ENCODE measurements at places on chromosomes 11 and 22.
A peak's percentile ranks its signal among the peaks of the same experiment; 100 is the strongest.

GRCh38 chr11:11579012-11579988 is 42.5 kb downstream of the GALNT18 start:
- peak; percentile 35 for DNase-seq

- no peak for DNase-seq
Measured at GRCh38 chr22:27212102-27212501, 554.7 kb downstream of the MIAT start.

GRCh38 chr22:23146478-23147205 is 1.4 kb downstream of the RAB36 start:
- no peak for DNase-seq

- DNase-seq = peak; percentile 40
Measured at GRCh38 chr11:2561696-2562581, 117.1 kb downstream of the KCNQ1 start.

GRCh38 chr22:27578937-27579617 is 222.5 kb downstream of the MN1 start:
- no peak for DNase-seq

DNA sequence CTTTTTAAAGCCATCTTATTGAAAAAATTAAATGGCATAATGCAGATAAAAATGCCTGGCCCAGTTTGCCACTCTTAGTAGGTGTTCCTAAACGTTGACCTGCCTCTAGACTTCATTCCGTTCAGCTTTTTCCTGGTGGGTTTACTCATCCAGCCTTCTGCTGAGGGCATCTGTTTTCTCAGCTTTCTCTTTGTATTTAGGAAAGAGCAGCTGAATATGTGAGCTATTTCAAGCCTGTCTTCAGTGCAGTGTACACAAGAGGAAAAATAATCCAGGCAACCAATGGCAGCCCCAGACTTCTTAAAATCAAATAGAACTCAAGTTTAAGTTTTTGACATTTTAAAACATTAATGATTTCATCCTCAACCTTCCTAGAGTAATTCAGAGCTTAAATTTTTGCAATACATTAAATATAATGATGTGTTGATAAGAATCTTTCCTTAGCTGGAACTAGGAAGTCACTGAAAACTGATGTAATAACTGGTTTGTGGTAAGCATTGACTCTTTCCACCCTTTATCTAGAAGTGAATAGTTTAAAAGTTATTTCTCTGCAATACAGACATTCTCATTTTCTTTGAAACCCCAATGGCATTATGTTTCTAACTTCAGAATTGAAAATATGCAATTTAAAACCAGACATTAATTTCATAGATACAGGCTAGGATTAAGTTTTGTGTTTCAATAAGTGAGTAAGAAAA is 165.4 kb downstream of the AASDHPPT start:
- no peak for DNase-seq

DNA sequence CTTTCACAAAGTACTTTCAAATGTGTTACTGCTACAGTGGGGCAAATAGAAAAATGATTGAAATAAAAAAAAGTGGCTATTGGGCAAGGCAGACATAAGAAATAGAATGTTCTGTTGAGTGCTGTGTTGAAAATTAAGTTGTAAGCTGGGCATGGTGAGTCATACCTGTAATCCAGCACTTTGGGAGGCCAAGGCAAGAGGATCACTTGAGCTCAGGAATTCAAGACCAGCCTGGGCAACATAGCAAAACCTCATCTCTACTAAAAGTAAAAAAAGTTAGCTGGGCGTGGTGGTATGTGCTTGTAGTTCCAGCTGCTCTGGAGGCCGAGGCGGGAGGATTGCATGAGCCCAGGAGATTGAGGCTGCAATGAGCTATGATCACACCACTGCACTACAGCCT is 26.9 kb upstream of the LDHA start:
- DNase-seq = no peak

- no peak for DNase-seq
Measured at GRCh38 chr22:17717708-17718107, 56.6 kb downstream of the BID start.

DNA sequence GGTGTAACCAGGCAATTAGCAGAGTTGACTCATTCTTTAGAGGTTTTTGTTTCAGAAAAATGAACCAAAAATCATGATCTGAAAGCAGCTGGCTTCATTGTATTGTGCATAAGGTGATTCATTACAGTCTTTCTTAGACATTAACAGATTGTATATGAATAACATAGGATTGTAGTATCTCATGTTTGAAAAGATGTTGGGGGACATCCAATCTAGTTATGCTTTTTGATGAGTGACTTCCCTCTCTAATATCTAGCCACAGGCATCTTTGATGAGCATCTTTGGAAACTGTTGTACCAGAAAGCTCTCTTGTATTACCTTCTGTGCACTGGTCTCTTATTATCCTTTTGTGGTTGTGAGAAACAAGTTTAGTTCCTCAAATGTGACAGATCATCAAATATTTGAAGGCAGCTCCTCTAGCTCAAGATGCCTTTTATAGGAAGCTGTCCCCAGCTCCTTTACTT is 8.3 kb downstream of the GRK3 start:
- DNase-seq = no peak

- peak; percentile 71 for DNase-seq
Measured at GRCh38 chr11:64516226-64516625, 74.8 kb upstream of the SLC22A12 start.

DNA sequence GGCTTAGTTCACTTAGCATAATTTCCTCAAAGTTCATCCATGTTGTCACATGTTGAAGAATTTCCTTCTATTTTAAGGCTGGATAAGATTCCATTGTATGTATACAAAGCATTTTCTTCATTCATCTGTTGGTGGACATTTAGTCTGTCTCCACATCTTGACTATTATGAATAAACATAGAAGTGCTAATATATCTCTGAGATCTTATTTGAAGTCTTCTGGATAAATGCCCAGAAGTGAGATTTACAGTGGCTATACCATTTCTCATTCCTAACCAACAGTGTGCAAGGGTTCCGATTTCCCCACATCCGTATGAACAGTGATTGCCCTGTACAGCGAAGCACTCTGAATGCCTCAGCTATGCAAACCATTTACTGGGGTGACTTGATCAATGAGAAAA is 6.6 kb upstream of the ZFTA start:
- no peak for DNase-seq

- DNase-seq = no peak
Measured at GRCh38 chr11:107957109-107957588, 28.9 kb downstream of the RAB39A start.

DNA sequence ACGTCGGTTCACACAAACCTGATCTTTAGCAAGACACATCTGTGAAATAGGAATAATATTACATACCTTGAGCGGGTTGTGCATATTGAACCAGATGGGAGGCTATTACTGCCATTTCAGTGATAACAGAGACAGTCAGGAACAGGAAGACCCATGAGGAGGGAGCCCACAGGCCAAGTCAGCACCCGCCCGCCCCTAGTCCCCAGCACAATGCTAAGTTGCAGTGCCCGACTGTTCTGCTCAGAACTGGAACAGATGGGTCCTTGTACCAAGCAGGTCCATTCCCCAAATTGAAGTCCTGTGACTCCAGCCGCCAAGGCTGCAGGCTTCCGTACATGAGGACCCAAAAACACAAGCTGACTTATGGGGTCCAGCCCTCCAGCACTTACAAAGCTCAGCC is 9.3 kb downstream of the CXCR5 start:
- no peak for DNase-seq

DNA sequence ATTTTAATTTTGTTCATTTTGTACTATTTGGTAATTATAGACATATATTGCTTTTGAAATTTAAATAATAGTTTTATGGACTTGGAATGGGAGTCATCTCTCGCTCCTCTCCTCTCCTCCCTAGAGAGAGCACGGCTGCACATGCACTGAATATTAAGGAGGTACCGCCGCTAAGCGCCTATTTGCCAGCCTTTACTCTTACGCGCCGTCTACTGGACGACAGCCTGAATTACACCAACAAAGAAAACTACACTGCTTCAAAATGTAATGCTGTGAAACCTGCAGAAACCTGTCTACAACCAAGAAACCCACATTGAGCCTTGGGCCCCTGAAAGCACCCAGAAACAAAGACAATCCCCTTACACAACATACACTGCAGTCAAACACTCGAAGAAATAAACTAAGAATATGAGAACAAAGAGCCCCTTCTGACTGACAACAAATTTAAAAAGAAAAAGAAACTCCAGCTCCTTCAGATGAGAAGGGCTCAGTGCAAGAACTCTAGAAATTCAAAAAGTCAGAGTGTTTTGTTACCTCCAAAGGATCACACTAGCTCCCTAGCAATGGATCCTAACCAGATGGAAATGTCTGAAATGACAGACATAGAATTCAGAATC is 737.2 kb downstream of the LRRC4C start:
- DNase-seq = peak; percentile 85

- DNase-seq = no peak
Measured at GRCh38 chr11:86101493-86101892, 32.6 kb upstream of the PICALM start.

DNA sequence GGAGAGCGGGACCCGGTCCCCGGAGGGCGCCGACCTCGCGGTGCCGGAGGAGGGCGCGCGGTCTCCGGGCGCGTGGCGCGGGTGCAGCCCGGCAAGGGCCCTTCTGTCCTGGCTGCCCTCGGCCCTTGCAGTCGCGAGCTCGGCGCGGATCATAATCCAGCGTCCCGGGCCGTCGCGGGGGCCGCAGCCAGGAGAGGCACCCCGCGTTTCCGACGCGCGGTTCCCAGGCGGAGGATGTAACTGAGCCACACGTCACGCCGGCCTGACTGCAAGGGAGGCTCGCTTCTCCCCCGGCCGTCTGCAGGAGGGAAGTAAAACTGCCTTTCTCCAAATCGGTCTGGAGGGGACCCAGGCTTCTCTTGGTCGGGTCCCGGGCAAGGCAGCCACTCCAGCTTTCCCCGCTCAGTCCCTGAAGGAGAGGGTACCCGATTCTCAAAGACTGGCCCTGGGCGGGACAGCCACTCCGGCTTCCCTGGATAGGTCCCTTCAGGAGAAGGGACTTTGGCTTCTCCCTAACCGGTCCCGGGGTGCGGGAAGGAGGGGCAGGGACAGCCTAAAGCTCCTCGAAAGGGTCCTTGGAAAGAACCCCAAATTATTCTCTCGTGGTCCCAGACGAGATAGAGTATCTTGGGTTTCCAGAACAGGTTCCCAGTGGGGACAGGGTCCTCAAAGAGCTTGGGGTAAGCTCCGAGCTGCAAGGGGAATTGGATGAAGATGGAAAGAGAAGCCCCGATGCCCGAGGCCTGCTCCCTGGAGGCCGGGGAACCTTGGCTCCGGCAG is 836 bp downstream of the SPON1 start:
- DNase-seq = peak; percentile 82

DNA sequence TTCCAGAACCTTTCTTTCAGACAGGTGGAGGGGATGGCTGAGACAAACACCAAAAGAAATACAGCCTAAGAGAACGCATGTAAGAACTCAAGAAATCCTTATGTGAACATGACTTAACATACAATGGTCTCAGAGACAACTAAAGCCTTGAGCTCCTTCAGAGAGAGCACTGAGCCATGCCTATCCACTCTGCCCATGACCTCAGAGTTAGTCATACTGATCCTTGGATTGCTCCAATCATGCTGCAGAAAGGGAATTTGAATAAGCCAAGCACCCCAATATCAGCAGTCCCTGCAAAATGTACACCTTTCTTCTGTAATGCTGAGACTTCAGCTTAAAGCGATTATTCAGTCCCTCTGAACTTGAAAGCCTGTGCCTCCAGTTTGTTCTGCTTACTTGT is 43.2 kb upstream of the CHKA start:
- no peak for DNase-seq

DNA sequence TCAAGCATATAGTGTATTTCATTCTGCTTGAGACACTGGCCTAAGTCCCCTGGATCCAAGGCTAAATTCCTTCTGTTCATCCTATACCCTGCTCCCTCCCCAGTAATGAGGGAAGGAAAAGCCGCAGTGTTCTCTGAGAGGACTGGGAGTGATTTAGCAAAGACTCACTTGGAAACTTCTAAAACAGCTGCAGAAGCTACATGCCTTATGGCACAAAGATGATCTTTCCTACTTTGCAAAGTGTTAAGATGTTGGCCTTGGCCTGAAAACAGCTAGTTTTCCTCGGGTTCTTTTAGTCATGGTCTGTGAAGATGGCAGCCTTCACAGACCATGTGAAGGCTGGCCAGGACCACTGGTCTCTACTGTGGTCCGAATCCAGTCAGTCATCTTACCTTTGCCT is 65.7 kb downstream of the ABTB2 start:
- DNase-seq = no peak

- peak; percentile 61 for DNase-seq
Measured at GRCh38 chr11:2380807-2381350, 3.8 kb downstream of the CD81 start.

GRCh38 chr11:126304457-126305075 is 706 bp downstream of the DCPS start:
- DNase-seq = no peak

GRCh38 chr11:12064954-12065280 is 45.5 kb upstream of the MICAL2 start:
- DNase-seq = no peak

DNA sequence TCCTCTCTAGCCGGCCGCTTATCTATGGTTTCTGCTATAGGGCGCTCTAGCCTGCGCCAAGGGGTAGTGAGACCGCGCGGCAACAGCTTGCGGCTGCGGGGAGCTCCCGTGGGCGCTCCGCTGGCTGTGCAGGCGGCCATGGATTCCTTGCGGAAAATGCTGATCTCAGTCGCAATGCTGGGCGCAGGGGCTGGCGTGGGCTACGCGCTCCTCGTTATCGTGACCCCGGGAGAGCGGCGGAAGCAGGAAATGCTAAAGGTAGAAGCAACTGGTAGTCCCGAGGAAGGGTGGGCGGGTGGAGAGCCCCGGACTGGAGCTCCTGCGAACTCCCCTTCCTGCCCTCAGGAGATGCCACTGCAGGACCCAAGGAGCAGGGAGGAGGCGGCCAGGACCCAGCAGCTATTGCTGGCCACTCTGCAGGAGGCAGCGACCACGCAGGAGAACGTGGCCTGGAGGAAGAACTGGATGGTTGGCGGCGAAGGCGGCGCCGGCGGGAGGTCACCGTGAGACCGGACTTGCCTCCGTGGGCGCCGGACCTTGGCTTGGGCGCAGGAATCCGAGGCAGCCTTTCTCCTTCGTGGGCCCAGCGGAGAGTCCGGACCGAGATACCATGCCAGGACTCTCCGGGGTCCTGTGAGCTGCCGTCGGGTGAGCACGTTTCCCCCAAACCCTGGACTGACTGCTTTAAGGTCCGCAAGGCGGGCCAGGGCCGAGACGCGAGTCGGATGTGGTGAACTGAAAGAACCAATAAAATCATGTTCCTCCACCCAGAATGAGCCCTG is at the start of the genes LBHD1 and UQCC3:
LBHD1 (minus strand) TSS at position 660 of the 782 bp plus-strand sequence. CDS start 2,236 bp downstream, outside the sequence.
UQCC3 (plus strand) TSS at position 66 of the 782 bp plus-strand sequence; CDS start at position 139, 73 bp downstream.
- peak; percentile 93 for DNase-seq

GRCh38 chr11:78869293-78869692 is 294.6 kb upstream of the NARS2 start:
- no peak for DNase-seq

Measured in endodermal cell (in vitro differentiated cells).